Hematopoietic multipotent progenitor cell treated with erythropoietin and hydrocortisone succinate and interleukin-3 and kit ligand, for 15 days (in vitro differentiated cells): ENCODE measurements at places on chromosomes 1 and 21.

DNA sequence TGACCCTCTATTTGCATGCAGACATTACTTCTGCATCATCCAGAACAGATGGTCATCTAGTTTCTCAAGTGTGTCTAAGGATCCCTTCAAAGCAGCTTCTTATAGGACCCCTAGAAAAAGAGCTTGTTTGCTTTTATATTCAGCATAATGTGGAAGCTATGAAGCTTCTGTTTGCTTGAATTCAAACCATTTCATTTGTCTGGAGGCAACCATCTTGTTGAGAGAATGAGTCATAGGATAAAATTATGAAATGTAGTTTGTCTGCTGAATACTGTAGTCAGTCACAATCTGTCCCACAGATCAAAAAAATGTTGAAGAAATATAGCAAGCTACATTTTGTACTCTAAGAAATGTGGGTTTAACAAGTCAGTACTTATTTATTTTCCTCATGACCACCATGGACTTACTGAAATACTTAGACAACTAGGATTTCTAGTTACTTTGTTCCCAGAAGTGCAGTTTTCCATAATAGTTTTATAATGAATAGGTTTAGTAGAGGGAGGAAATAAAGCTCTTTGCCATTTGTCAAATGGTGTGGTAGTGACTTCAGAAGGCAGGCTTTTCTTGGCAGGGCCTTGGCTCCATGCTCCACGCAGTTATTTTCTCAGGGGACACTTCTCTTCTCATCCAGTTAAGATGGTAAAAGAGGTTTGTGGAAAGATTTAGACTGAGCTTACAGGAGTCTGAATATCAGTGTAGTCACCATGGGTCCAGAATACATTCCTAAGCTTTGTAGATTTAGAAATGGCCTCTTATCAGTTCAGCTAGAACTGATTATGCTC, 74.8 kb upstream of the DEPDC1 start:
- no peak for DNase-seq

GRCh38 chr1:204157962-204158361, 6.1 kb upstream of the ETNK2 start:
- no peak for DNase-seq

- DNase-seq: no peak
These were observed 30.2 kb downstream of the ZZZ3 start for GRCh38 chr1:77652268-77652667.

- DNase-seq: no peak
These were observed 52.3 kb downstream of the PDE4B start for GRCh38 chr1:65844821-65845534.

- no peak for DNase-seq
These were observed 20.8 kb upstream of the MPC2 start for GRCh38 chr1:167957710-167958109.

GRCh38 chr1:180622658-180623508, 8.9 kb upstream of the XPR1 start:
- no peak for DNase-seq

- DNase-seq: no peak
These were observed 196.5 kb downstream of the HIVEP3 start for GRCh38 chr1:41722184-41722583.

DNA sequence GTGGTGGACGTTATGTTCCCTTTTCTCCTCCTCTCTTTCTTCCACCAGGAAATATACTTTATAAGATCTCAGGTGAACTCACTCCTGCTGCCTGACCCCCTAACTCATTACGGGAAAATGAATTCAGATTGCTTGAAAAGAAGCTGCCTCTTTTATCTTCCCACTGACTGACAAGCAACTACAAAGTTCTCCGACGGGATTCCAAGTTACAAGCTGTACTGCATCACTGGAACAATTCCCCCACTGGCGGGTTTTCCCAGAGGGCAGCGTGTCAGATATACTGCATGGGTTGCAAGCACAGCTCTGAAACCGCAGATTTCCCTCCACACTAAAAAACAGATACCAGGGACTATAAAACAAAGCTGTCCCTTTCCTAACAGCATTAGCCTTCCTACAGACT, 390.6 kb downstream of the KCTD3 start:
- no peak for DNase-seq
